Stimulated activated CD8-positive, alpha-beta memory T cell treated with anti-CD3 and anti-CD28 coated beads, Interleukin-4, amount 100 ng/mL, for 24 hours (primary cell): ENCODE measurements at places on chromosomes 4 and X.

GRCh38 chr4:27662426-27662825 is 801.8 kb downstream of the STIM2 start:
- no peak for DNase-seq

- DNase-seq = no peak
Measured at GRCh38 chr4:144710526-144710912, 64.6 kb downstream of the HHIP start.

DNA sequence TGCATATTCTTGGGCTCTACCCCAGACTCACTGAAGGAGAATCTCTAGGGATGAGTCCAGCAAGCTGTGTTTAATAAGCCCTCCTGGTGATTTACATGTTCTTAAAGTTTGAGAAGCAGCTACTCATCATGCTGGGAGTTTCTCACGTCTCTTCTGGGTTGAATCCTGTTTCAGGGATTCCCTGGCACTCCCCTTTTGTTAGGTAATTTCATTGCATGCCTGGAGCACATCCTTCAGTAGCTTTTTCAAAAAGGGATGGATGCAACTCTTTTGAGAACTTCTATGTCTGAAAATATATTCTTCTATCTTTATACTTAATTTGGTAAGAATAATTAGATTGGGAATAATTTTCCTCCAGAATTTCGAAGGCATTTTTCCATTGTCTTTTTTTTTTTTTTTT is 4.4 kb downstream of the EVC start:
- DNase-seq = no peak

- DNase-seq = no peak
Measured at GRCh38 chr4:104826171-104826570, 320.5 kb upstream of the TET2 start.
